ENCODE measurements at places on chromosomes 1 and 21. TPM values are rescaled to one million over a fixed set of nuclear protein-coding genes. Genes with fewer than 3 reads are reported as not detected.

FLG2 gene
- total RNA-seq = not detected

TSPEAR gene
- total RNA-seq = 0.26 TPM

BCL2L15 gene
- total RNA-seq = 0.09 TPM

GBP1 gene
- 3.4 TPM for total RNA-seq

FCRLA gene
- total RNA-seq = not detected

CELA3A gene
- total RNA-seq = not detected

APCS gene
- not detected for total RNA-seq

BATF3 gene
- total RNA-seq = 1.1 TPM

ADAMTS4 gene
- 10.0 TPM for total RNA-seq

DDR2 gene
- total RNA-seq = 10.0 TPM

TEX38 gene
- total RNA-seq = not detected

NPR1 gene
- total RNA-seq = 32.7 TPM

GPR25 gene
- not detected for total RNA-seq

HRNR gene
- not detected for total RNA-seq

HSD11B1 gene
- total RNA-seq = not detected

VCAM1 gene
- total RNA-seq = 0.43 TPM

PRAMEF7 gene
- not detected for total RNA-seq

C1orf56 gene
- 1.6 TPM for total RNA-seq

GSTM5 gene
- 0.11 TPM for total RNA-seq

LCE2B gene
- total RNA-seq = not detected

CRNN gene
- total RNA-seq = not detected

MYOC gene
- not detected for total RNA-seq

GPA33 gene
- total RNA-seq = not detected

CSF1 gene
- 3.9 TPM for total RNA-seq

UBQLN4 gene
- total RNA-seq = 13.6 TPM

HAPLN2 gene
- not detected for total RNA-seq

ABCA4 gene
- total RNA-seq = 345 TPM

SPRR2E gene
- not detected for total RNA-seq

EFNA3 gene
- total RNA-seq = 1.4 TPM

PTPN7 gene
- not detected for total RNA-seq

NBPF1 gene
- total RNA-seq = 28.2 TPM

CD52 gene
- total RNA-seq = not detected

MT1HL1 gene
- not detected for total RNA-seq

FYB2 gene
- total RNA-seq = not detected

TSACC gene
- total RNA-seq = 0.09 TPM

ATP1A2 gene
- total RNA-seq = not detected

S100A14 gene
- total RNA-seq = 0.43 TPM

CELA3B gene
- total RNA-seq = 0.09 TPM

TSSK3 gene
- total RNA-seq = 0.09 TPM

TFF2 gene
- not detected for total RNA-seq

FCGR3A gene
- not detected for total RNA-seq

MSH4 gene
- 0.17 TPM for total RNA-seq

EDARADD gene
- total RNA-seq = under 0.01 TPM

B3GALT5 gene
- not detected for total RNA-seq

RGS1 gene
- not detected for total RNA-seq

SPRR2B gene
- not detected for total RNA-seq

CD1D gene
- total RNA-seq = 0.17 TPM

TRABD2B gene
- not detected for total RNA-seq

OR2L3 gene
- total RNA-seq = not detected
